ENCODE measurements at places on chromosomes 5 and 9. TPM values are rescaled to one million over a fixed set of nuclear protein-coding genes. Genes with fewer than 3 reads are reported as not detected.

C5orf47 gene
- not detected for total RNA-seq

CARTPT gene
- not detected for total RNA-seq

DNA sequence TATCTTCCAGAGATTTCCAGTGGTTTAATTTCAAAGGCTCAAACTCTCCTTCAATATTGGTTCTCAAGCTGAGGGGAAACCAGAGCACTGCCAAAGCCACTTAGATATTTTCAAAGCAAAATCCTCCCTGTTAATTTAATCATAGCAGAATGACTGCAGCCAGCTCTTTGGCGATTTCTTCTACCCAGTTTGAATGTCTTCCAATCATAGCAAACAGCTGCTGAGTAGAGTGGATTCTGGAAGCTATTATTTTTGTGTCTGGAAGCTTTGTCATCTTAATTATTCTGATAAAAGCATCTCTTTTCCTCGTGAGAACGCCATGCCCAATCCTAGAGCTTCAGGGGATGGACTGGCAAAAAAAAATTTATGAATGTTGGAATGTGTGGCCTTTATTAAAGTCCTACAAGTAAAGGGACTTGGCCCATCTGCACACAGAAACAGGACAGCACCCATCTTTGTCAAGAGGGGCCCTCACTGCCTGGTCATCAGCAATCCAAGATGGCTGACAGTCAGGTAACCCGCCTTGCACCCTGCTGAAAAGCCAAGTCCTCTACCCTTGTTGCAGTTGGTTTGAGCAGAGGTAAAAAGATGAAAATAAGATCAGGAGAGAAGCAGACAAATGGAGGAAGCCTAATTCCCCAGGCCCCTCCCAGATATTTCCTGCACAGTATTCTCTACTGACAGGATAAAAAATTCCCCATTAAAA is 125.1 kb downstream of the SUSD1 start:
- no peak for DNase-seq

GRCh38 chr5:122736086-122736845 is 38.6 kb upstream of the SNX2 start:
- DNase-seq: no peak

DNA sequence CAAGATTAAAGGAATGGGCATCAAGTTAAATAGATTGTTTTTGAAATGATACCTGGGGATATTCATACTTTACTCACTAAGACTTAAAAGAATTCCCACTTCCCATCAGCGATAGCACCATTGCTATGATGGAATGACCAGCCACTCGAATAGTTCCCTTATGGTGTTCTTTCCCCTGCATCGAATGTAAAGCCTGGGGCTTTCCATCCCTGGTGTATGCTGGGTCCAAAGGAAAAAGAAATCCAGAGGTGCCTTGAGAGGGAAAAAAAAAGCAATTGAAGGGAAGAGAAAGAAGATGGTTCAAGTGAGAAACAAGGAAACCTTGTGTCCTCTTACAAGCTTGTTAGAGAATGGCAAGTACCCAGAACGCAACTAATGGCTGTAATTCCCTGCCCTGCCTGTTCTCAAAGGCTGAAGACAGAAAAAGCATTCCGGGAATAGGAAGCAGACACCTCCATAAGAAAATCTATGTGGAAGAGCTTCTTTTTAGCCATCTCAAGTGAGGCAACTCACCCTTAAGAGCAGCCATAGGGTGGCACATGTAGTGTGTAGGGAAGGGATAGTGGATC is 351.1 kb upstream of the DAB2 start:
- no peak for DNase-seq

All from NCI-H460 (cell line).